Myometrial cell (primary cell): ENCODE measurements at places on chromosomes 7 and 10. TPM values are rescaled to one million over a fixed set of nuclear protein-coding genes. Genes with fewer than 3 reads are reported as not detected.

The EMX2 gene
- total RNA-seq, result 3.2 and 4.6 TPM in 2 replicates

The TSPAN15 gene
- total RNA-seq, result 11.0 and 14.0 TPM in 2 replicates

The TMEM196 gene
- not detected in 2 replicates for total RNA-seq

The IQCE gene
- 15.3 and 22.5 TPM in 2 replicates for total RNA-seq

The ABCA13 gene
- not detected in 2 replicates for total RNA-seq

The HOXA5 gene
- total RNA-seq, result 1.7 and 6.2 TPM in 2 replicates

The CYP2C19 gene
- total RNA-seq, result not detected in 2 replicates

The CDHR1 gene
- under 0.01 and 0.58 TPM in 2 replicates for total RNA-seq

The HMX3 gene
- total RNA-seq, result not detected in 2 replicates

The INHBA gene
- 0.53 and 1.2 TPM in 2 replicates for total RNA-seq

The CCNJ gene
- total RNA-seq, result 1.8 and 3.5 TPM in 2 replicates

The AKR1B15 gene
- not detected in 2 replicates for total RNA-seq

The NXPH1 gene
- not detected in 2 replicates for total RNA-seq

The PDE6C gene
- not detected in 2 replicates for total RNA-seq

The ANKMY2 gene
- 21.3 and 27.6 TPM in 2 replicates for total RNA-seq

The TLX1 gene
- not detected in 2 replicates for total RNA-seq

The SPDYE1 gene
- not detected in 2 replicates for total RNA-seq

The DNAJC9 gene
- total RNA-seq, result 23.9 and 28.0 TPM in 2 replicates

The CDK5 gene
- total RNA-seq, result 19.3 and 24.6 TPM in 2 replicates
